Activated T-helper 2 cell treated with anti-CD3 and anti-CD28 coated beads, Interferon-gamma antibody, Interleukin-2, Interleukin-4, amounts not matched to agents 10 μg/mL and 5 μg/mL and 100 μg/mL, durations not matched to agents 14 hours and 24 hours and 36 hours (primary cell): ENCODE measurements at places on chromosomes 3 and 15. TPM values are rescaled to one million over a fixed set of nuclear protein-coding genes. Genes with fewer than 3 reads are reported as not detected.

GOLGA6L7 gene
- not detected in 2 replicates for total RNA-seq

MASP1 gene
- not detected in 2 replicates for total RNA-seq

- H3K27ac ChIP-seq, result no peak overlapping the region
- no peaks in the 10 kb centered on the region for H3K27me3 ChIP-seq
- no peak overlapping the region for H3K4me3 ChIP-seq
- H3K36me3 ChIP-seq, result no peaks in the 10 kb centered on the region
Observed at GRCh38 chr3:10376353-10376752, 55.4 kb upstream of the SEC13 start.

DNAJC19 gene
- 48.5 and 62.2 TPM in 2 replicates for total RNA-seq

MAP6D1 gene
- total RNA-seq, result 1.1 and 2.9 TPM in 2 replicates

GCSAM gene
- 1.6 and 1.9 TPM in 2 replicates for total RNA-seq

GRCh38 chr3:99919694-99920093, 102.0 kb downstream of the CMSS1 start:
- DNase-seq, result no peak
- H3K4me1 ChIP-seq, result peaks cover 15% of the 10 kb centered on the region
- no peak overlapping the region for H3K4me3 ChIP-seq
- peaks cover 16% of the 10 kb centered on the region for H3K36me3 ChIP-seq
- no peaks in the 10 kb centered on the region for H3K27me3 ChIP-seq

DNA sequence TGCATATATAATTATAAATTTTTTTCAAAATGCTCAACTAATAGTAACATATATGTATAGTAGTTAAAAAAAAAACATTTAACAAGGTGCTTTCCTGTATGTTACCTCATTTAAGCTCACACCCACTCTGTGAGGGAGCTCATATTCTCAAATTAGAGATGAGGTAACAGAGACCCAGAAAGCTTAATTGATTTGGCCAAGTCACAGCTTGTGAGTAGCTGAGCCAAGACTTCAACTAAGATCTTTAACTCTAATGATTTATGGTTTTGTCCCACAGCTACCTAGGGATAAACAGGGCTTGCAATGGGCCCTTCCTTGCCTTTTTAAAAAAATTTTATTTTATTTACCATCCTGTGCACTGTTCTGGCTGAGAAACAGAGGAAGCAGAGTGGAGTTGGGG, 230.0 kb upstream of the GOLIM4 start:
- H3K27ac ChIP-seq, result no peak overlapping the region
- no peaks in the 10 kb centered on the region for H3K27me3 ChIP-seq
- no peak overlapping the region for H3K4me3 ChIP-seq
- no peaks in the 10 kb centered on the region for H3K4me1 ChIP-seq
- no peaks in the 10 kb centered on the region for H3K36me3 ChIP-seq
- no peak for DNase-seq

GRCh38 chr15:88636654-88637053, 2.2 kb upstream of the ISG20 start:
- DNase-seq, result no peak
- H3K27me3 ChIP-seq, result no peaks in the 10 kb centered on the region
- H3K27ac ChIP-seq, result peak overlapping the region; percentile 94
